Cardiac fibroblast (primary cell): ENCODE measurements at places on chromosomes 2 and 18.

GRCh38 chr2:43332653-43333052 is 106.2 kb upstream of the ZFP36L2 start:
- no peak for DNase-seq

DNA sequence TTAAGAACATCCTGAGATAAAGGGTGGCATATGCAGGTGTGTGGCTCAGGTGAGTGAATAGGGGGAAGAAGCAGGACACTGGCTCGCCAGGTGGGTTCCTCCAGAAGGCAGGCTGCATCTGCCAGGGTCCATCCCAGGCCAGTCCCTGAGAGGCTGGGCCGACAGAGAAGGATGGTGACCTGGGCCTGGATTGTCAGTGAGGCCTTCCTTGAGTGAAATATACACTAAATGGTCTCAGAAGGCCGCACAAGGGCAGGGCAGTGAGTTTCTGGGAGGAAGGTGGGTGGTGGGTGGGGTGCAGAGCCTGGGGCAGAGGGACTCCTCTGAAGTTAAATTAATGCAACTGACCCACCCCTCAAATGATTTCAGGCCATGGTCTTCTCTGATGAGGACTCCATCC is 182.1 kb downstream of the ANKRD30B start:
- no peak for DNase-seq

GRCh38 chr2:37871456-37872191 is 53.5 kb upstream of the RMDN2 start:
- DNase-seq = peak; percentile 56

DNA sequence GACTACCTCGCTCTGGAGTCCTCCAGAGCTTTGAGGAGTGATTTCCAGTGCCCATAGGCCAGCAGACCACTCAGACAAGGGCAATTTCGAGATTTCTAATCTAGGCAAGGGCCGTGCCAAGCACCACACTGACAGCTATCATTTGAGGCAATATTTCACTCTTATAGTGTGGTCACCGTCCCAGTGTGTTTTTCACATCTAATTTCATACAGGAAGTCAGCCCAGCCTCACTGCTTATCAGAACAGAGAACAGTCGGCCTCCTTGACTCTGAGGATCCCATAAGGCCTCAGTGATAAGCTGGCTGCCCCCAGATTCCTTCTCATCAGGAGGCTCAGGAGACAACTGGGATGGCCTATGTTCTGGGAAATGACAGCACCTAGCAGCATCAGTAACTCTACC is 581 bp downstream of the CAPN14 start:
- DNase-seq = no peak

DNA sequence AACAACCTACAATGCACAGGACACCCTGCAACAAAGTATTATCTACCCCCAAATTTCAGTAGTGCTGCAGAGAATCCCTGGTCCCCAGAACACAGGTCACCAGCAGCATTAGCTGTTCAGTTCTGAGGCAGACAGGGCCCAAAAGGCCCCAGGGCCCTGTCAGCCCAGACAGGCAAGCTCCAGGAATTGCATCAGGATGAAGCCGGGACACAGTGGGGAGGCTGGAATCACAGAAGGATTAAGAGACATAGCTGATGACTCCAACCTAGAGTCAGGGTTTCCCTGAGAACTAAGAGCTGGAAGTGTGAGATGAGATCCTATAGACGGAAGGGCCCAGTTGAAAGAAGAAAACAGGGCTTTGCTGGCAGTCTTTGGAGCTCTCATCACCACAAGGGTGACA is 148.1 kb downstream of the GALNT14 start:
- DNase-seq = no peak

- DNase-seq = no peak
Observed at GRCh38 chr2:85257970-85258605, 69.7 kb downstream of the TGOLN2 start.

- DNase-seq = no peak
Observed at GRCh38 chr2:20622296-20622686, 28.6 kb downstream of the HS1BP3 start.

DNA sequence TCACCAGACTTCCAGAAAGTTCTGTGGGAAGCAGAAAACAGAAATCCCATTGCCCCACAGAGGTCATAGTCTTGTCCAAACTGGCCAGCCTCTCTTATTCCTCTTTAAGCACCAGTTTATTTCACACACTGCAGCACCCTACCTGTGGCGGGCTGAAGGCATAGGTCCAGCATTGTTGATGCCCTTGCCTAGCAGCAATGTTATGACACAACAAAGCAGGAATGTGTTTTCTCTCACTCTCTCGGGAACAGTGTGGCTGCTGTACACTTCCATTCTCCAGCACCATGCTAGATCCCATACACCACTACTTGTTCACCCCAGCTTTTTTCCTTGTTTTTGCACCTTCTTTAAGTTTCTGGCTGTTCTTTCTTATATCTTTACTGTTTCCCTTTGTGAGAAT is 181.6 kb downstream of the DNAH6 start:
- DNase-seq = peak; percentile 6

GRCh38 chr2:120182019-120182560 is 41.1 kb downstream of the TMEM185B start:
- no peak for DNase-seq

DNA sequence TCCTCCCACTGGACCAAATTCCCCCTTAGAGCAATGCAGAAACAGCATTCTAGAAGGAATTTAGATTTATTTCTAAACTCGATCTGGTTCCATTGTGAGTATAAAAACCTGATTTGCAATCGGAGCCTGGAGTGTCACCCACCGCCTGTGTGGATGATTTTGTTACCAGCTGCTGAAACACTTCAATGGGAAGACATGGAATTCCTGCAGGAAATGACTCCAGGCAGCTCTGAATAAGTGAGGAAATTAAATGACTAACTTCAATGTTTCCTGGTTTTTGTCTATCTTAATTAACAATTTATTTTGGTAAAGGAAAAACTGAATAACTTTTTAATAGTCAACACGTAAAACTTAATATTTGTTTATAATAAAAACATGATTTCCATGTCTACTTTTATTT is 19.3 kb downstream of the CTAGE1 start:
- DNase-seq = peak; percentile 12
